ENCODE measurements at places on chromosomes 1 and 21.

DNA sequence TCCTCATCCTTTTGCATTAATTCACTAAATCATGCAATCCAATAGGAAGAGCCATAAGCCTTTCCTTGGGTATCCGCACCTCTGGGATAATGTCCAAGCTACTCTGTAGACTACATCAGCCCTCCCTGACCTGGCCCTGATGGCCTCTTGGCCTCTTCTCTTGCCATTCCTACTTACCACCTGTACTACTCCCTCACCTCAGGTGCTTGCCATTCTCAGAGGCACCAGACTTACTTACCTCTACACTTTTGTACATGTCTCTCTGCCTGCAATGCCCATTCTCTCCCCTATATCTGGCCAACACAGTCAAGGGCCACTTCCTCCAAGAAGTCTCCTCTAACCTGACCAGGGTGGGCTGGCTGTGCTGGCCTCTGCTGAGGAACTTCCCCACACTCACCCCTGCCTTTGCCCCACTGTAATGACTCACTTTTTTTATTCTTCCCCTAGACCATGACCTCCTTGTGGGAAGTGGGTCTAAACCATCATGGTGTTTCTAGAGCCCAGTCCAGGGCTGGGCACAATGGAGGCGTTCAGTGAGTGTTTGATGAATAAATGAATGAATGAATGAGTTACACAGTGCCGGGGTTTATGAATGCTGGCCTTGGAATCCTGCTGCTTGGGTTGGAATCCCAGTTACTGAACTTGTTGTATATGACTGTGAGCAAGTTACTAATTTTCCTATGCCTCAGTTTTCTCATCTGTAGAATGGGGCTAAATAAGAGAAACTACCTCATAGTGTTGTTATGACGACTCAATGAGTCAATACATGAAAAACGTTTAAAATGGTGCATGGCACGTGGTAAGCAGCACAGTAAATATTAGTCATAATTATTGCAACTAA lies 179.8 kb downstream of the FOXD2 start:
- no peak for DNase-seq

GRCh38 chr1:82628887-82629286 lies 828.2 kb downstream of the ADGRL2 start:
- DNase-seq = no peak

DNA sequence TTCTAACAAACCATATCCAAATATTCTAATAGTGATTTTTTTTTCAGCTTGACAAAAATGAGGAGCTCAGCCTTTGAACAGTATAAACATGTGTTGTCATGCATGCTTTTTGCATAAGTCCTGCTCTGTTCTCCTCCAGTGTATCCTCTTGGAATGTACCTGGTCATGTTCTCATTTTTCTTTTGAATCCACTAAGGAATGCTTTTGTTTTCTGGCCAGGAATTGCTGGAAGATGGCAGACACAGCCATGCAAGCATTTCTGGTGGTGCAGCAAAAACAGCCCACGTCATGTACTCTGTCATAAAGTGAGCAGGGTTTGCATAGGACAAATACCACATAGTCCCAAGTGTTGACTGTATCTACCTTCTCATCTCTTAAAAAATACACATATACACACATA lies 11.5 kb upstream of the PLD5 start:
- DNase-seq = no peak

- DNase-seq = no peak
Measured at GRCh38 chr1:26075421-26076144, 8.2 kb upstream of the TRIM63 start.

DNA sequence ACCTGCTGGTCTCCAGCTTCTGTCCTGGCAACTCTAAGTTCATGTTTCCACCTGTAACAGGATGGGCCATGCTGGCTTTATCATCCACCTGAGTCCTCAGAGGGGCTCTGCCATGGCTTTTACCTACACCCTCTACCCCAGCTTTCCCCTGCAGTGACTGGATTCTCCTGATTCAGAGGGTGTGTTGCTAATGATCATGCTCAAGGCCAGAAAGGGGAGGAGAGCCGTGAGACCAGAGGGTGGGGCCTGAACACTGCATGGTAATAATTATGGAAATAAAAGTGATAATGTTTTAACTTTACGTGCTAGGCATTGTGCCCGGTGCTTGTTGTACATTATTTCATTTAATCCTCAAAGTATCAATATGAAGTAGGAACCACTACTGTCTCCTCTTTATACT lies 53.3 kb downstream of the CNIH3 start:
- DNase-seq = no peak

- DNase-seq = no peak
Measured at GRCh38 chr1:168161459-168161858, 17.3 kb upstream of the TIPRL start.

GRCh38 chr1:7670334-7671145 lies 100.6 kb upstream of the VAMP3 start:
- DNase-seq = no peak

DNA sequence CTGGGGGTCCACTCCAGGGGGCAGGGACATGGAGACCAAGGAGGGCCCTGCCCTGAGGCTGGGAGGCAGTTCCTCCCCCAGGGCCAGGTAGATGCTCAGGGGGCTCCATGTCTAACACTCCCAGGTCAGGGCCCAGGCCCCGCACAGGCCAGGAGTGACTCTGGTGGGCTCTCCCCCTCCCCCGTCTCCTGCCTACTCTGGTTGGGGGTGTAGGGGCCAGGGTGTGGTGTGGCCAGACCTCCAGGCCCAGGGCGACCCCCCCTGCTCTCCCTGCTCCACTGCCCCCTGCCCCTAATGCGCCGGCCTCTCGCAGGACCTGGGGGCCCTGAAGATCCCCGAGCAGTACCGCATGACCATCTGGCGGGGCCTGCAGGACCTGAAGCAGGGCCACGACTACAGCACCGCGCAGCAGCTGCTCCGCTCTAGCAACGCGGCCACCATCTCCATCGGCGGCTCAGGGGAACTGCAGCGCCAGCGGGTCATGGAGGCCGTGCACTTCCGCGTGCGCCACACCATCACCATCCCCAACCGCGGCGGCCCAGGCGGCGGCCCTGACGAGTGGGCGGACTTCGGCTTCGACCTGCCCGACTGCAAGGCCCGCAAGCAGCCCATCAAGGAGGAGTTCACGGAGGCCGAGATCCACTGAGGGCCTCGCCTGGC lies 19.7 kb upstream of the CCDC27 start:
- DNase-seq = no peak

DNA sequence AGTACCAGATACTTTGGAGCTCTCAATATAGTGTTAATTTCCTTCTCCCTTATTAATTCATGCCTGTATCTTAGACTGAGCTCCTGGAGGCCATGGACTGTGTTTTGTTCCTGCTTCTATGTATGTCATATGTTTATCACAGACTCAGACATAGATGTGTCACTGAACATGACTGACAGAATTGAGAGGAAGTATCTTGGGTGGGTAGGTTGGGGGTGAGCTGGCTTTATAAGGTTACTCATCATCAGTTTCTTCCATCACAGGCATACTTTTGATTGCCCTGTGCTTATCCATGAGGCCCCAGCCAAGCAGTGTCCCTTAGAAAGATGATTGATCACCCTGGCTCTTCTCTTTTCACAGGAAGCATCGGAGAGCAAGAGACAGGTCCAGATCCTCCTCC lies 5.6 kb upstream of the SH3D21 start:
- no peak for DNase-seq

- no peak for DNase-seq
Measured at GRCh38 chr21:32733990-32734613, 6.3 kb upstream of the SYNJ1 start.
